ENCODE measurements at places on chromosomes 6 and 20.

- DNase-seq, result no peak
Observed at GRCh38 chr6:137764464-137764863, 102.6 kb upstream of the TNFAIP3 start.

GRCh38 chr20:61666471-61666832 lies 399.2 kb downstream of the TAF4 start:
- DNase-seq, result no peak

DNA sequence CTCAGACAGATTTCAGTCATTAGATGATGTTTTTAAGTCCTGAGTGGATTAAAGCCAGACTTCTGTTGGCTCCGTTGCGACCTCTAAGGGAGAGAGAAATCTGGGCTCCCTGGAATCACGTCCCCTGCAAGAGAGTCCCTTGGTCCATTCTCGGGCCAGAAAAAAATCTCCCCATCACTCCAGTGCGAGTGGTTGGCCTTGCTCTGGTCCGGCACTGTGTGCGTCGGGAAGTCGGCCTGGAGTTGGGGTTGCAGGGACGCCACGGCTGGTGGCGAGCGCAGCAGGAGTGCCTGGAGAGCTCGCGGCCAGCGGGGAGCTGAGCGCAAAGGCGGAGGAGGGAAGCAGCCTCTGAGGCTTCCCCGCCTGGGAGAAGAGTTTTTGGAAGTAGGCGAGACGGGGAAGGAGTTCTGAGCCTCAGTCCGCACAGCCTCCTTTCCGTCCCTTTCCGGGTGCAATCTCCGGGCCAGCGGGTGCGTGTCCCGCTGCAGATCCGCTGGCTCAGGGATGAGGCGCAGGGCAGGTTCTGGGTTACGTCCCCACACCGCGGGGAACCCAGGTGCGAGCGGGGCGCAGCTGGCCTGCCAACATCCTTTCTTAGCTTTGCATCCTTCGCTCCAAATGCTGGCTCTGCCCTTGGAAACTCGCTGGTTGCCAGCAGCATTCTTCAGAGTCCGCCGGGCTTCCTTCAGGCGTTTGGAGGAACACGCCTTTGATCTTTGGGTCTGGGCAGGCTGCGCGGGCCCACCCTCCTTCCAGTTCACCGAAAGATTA lies 6.8 kb downstream of the TCF21 start:
- no peak for DNase-seq

DNA sequence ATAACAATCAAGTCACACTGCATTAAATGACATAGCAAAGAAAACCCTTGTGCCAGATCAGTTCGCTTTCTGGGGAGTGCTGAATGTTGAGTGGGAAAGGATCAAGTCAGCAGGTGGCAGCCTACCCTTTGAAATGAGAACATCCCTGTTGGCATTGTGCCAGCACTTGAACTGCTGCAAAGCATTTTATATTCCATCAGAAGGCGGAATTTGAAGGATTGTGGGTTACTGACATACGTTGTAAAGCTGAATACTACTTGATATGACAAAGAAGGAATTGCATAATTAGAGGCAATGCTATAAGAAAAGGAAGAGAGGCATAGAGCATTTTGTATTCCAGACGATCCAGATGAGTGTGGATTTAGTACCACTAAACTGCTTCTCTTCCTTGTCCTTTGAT lies 26.5 kb downstream of the BCKDHB start:
- no peak for DNase-seq

GRCh38 chr20:36092398-36093024 lies 62.0 kb upstream of the EPB41L1 start:
- DNase-seq, result no peak

GRCh38 chr6:114906096-114906495 lies 563.3 kb upstream of the HS3ST5 start:
- DNase-seq, result no peak

DNA sequence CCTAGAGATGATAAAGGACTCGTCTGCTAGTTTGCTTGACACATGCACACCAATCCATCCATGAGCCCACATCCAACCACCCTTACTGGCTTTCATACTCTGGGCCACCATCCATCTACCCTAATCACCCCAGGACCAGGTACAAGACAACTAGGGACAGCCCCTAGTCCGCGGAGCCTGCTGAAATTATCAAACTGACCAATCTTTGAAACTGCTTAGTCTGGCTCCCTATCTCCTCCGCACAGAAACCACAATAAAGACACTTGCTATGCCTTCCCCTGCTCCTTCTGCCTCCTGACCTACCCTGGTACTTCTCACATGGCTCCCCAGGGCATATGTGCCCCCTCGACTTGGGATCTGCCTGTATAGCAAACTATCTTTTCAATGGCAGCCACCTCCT lies 33.1 kb downstream of the PXDC1 start:
- DNase-seq, result no peak

DNA sequence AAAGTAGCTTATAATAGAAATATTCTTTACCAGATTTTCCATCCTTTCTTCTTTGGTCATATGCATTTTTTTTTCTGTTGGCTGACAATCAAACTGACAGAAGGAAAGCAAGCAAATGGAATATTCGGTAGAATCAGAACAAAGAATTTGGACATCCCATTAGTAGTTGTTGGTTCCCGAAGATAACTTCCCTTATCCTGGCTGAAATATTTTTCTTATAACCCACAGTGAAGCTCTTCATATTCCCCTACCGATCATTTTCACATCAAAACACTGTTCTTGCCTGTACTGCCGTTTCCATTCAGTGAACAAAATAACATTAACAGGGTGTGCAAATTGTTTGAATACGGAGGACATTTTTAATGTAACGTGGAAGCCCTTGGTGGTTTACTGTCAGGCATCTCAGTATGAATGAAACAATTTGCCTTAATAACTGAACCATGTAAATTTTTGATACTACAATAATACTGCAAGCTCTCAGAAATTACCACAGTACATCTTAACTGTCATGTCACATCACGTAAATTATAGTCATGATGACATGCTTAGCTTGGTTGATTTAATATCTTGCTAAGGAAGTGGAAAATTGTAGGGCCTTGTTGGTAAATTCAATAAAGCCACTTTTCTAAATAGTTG lies 311.5 kb downstream of the LAMA2 start:
- DNase-seq, result no peak

- DNase-seq, result no peak
Observed at GRCh38 chr20:20317621-20318364, 50.1 kb upstream of the INSM1 start.

- no peak for DNase-seq
Observed at GRCh38 chr6:100745419-100746041, 135.6 kb downstream of the ASCC3 start.

DNA sequence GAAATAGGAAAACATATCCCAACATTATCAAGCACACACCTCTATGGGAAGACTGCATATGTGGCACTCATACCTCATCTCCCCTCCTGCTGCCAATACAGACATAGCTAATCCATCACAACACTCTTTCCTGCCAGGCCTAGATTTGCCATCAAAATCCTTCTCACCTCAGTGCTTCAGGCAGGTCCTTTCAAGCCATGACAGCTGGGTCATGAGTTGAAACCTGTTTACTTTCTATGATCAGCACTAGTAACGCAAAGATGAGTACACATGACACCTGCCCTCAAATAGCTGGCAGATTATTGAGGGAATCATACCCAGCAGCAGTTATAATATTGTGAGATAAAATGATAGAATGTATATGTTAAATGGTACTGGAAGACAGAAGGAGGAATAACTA lies 183.1 kb downstream of the AIG1 start:
- DNase-seq, result no peak

GRCh38 chr20:38601216-38602184 lies at the start of gene ARHGAP40:
ARHGAP40 (plus strand) TSS chr20:38601809.
- no peak for DNase-seq

- DNase-seq, result no peak
Observed at GRCh38 chr20:48621376-48622078, 206.3 kb downstream of the PREX1 start.

DNA sequence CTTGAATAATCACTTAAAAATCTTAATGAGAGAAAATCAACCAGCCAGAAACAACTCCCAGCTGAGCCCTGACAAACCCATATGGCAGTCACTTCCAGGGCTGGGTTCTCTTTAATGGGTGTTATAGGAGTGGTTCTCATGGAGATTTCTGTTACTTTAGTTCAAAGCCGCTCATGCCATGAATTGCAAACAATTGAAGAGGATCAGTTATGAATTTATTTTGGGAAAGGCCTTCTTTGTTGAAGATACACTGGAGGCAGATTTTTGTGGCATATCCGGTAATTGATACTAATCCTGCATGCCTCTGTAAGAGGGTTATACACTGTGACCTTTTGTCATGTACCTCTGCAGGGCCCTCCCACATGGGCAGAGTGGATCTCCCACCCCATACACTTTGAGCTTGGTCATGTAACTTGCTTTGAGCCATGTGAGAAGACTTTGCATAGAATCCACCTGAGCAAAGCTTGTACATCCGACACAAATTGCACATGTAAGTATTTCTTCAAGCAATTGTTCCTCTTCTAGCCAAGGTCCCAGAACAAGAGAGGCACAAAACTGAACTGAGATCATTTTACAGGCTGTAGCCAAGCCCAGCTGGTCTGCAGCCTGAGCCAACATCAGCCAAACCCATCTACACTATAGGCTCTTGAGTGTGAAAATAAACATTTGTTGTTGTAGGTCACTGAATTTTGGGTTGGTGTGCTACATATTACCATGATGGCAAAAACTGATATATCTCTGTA lies 492.3 kb downstream of the PREX1 start:
- DNase-seq, result no peak

DNA sequence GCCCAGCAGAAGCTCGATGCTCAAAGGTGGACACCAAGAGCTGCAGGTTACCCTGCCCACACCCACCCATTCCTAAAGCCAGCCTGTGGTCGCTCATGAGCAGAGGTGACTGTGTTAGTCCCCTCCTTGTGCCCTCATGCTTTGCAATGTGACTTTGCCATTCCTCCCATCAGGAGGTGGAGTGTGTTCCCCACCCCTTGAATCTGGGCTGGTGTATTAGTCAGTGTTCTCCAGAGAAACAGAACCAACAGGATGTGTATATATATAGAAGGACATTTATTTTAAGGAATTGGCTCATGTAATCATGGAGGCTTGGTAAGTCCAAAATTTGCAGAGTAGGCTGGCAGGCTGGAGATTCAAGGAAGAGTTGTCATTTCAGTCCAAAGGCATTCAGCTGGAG lies 54.4 kb upstream of the RNF24 start:
- no peak for DNase-seq

DNA sequence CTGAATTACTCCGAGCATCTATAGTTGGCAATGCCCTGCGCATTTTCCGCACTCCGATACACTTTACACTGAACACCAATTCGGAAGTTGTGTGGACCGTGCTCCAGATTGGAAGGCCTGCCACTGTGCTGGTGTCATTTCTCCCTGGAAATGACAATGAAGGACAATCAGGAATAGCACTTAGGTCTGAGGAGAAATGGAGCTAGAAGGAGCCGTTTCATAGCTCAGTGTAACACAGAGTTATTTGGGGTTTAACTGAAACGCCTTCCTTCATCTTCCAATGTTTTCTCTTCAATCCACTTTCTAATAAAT lies 501 bp upstream of the PLA2G7 start:
- DNase-seq, result no peak

- no peak for DNase-seq
Observed at GRCh38 chr6:11040134-11040533, 4.0 kb downstream of the ELOVL2 start.

GRCh38 chr6:98452685-98453084 lies 381.7 kb upstream of the POU3F2 start:
- no peak for DNase-seq

GRCh38 chr20:35767683-35768481 lies 3.9 kb upstream of the PHF20 start:
- peak; percentile 47 for DNase-seq

GRCh38 chr20:17646961-17647301 lies 35.1 kb downstream of the RRBP1 start:
- DNase-seq, result no peak

GRCh38 chr6:117345292-117345610 lies 79.9 kb downstream of the VGLL2 start:
- DNase-seq, result no peak

- DNase-seq, result no peak
Observed at GRCh38 chr20:44211177-44212039, 837 bp upstream of the OSER1 start.

- peak; percentile 51 for DNase-seq
Observed at GRCh38 chr6:11363881-11364576, 131.6 kb upstream of the NEDD9 start.

DNA sequence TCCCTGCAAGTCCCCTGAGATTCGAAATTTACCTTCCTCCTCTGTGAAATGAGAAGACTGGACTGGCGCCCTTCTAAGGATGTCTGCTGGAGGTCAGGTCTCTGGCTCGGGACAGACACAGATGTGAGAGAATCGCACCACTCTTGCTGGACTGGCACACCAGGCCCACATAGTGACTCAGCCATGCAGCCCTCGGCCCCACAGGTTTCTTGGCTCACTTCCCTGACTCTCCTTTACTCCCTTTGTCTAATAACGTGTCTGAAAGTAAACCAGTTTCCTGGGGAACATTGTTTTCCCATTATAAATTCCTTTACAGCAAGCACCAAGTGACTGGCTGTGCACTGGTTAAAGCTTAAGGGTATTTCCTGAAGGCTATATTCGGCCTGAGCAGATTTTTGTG lies 106.7 kb upstream of the PLEKHG1 start:
- DNase-seq, result no peak

Data from activated gamma-delta T cell treated with anti-CD3 and anti-CD28 coated beads, Interleukin-2, amount 50 U/mL, for 16 hours (primary cell).